Activated naive CD8-positive, alpha-beta T cell treated with anti-CD3 and anti-CD28 coated beads for 36 hours (primary cell): ENCODE measurements at places on chromosomes 3 and 15. TPM values are rescaled to one million over a fixed set of nuclear protein-coding genes. Genes with fewer than 3 reads are reported as not detected.

The GRIP2 gene
- total RNA-seq = not detected

The STAB1 gene
- total RNA-seq = 0.10 TPM

The RASL12 gene
- total RNA-seq = not detected

The ALDH1L1 gene
- not detected for total RNA-seq

The MFAP1 gene
- 48.3 TPM for total RNA-seq

The IMPG2 gene
- 0.12 TPM for total RNA-seq

The SNRK gene
- total RNA-seq = 29.3 TPM

The NMB gene
- 2.6 TPM for total RNA-seq

GRCh38 chr15:75551091-75551490 lies 28.0 kb downstream of the PTPN9 start:
- no peak overlapping the region for H3K27ac ChIP-seq
- no peaks in the 10 kb centered on the region for H3K27me3 ChIP-seq
- DNase-seq = no peak
- no peaks in the 10 kb centered on the region for H3K36me3 ChIP-seq
- H3K4me1 ChIP-seq = peaks cover 11% of the 10 kb centered on the region

- no peaks in the 10 kb centered on the region for H3K36me3 ChIP-seq
- H3K4me3 ChIP-seq = no peak overlapping the region
- peak; percentile 75 for DNase-seq
- no peak overlapping the region for H3K27ac ChIP-seq
- peaks cover 73% of the 10 kb centered on the region for H3K27me3 ChIP-seq
- no peaks in the 10 kb centered on the region for H3K4me1 ChIP-seq
Measured at GRCh38 chr3:46895204-46895660, 17.7 kb downstream of the PTH1R start.

DNA sequence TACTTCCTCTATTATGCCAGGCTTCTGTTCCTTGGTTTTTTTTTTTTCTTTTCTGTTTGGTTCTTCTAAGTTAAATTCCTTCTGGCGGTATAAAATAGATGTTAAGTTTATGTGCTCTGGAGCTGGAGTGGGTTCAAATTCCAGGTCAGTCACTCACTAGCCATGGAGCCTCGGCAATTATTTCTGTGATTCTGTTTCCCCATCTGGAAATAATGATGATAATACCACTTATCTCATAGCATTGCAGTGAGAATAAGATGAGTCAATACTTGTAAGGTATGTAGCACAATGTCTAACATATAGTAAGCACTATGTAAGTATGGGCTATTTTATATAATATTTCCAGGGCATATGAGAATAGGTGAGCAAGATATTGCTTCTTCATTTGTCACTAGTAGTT lies 33.2 kb upstream of the ZDHHC23 start:
- H3K4me1 ChIP-seq = no peaks in the 10 kb centered on the region
- H3K4me3 ChIP-seq = no peak overlapping the region
- H3K36me3 ChIP-seq = no peaks in the 10 kb centered on the region
- DNase-seq = no peak
- no peaks in the 10 kb centered on the region for H3K27me3 ChIP-seq

DNA sequence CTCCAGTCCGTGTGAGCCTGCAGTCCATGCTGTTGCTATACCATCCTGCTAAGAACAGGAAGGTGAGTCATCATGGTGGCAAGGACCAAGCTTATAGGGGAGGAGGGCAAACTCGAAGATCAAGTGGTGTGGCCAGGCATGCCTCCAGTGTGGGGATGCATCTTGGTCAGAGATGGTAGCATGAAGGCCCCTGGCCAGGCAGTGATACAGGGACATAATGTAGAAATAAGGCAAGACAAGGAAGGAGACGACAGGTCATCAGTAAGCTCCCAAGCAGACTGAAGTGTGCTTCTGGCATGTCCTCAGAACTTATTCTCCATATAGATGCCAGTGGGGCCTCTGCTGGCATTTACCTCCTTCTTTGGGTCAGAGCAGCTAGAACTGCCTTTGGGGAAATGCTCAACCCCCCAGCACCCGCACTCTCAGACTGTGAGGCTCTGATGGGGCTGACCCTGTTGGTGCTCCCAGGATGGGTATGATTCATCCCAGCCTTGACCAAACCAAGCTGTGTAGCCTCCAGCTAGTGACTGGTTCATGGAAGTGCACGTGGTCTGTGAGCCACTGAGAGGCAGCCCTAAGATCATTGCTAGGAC lies 52.5 kb upstream of the ATP2B2 start:
- no peak for DNase-seq
- H3K4me3 ChIP-seq = no peak overlapping the region
- no peak overlapping the region for H3K27ac ChIP-seq
- H3K27me3 ChIP-seq = peaks cover 20% of the 10 kb centered on the region
- H3K36me3 ChIP-seq = no peaks in the 10 kb centered on the region

DNA sequence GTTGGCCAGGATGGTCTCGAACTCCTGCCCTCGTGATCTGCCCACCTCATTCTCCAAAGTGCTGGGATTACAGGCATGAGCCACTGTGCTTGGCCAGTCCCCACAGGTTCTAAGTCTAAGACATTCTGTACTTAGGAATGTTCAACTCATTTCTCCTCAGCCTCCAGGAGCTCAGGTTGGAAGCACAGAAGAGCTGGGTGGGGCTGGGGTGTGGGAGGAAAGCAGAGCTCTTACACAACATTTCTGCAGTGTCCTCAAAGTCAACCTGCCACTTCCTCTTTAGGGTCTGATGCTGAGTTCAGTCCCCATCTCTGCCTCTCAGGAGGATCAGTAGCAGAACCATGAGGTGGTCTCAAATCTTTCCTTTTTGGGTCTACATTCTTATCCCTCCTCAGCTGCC lies 75.5 kb downstream of the MRPL46 start:
- DNase-seq = no peak
- no peaks in the 10 kb centered on the region for H3K36me3 ChIP-seq
- H3K27me3 ChIP-seq = no peaks in the 10 kb centered on the region
- H3K27ac ChIP-seq = no peak overlapping the region
- H3K4me1 ChIP-seq = no peaks in the 10 kb centered on the region

DNA sequence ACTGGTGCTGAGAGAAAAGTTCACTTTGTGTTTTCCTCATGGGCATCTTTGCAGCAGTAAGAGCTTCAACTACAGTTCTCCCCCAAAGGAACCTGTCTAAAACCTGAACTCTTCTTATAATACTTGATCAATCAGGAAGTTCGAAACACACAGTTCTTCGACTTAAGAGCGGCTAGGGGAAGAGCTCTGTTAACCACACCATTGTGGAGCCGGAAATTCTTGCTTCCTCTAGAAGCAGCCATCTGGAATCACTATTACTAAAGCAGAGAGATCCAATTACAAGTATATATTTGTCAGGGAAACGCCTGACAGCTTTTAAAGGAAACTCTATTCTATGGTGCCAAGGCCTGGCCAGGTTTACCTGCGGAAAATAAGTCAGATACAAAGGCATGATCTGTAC lies 337.3 kb upstream of the CBLB start:
- DNase-seq = peak; percentile 7
- H3K27me3 ChIP-seq = no peaks in the 10 kb centered on the region
- peaks cover 39% of the 10 kb centered on the region for H3K36me3 ChIP-seq
- H3K27ac ChIP-seq = peak overlapping the region; percentile 94

DNA sequence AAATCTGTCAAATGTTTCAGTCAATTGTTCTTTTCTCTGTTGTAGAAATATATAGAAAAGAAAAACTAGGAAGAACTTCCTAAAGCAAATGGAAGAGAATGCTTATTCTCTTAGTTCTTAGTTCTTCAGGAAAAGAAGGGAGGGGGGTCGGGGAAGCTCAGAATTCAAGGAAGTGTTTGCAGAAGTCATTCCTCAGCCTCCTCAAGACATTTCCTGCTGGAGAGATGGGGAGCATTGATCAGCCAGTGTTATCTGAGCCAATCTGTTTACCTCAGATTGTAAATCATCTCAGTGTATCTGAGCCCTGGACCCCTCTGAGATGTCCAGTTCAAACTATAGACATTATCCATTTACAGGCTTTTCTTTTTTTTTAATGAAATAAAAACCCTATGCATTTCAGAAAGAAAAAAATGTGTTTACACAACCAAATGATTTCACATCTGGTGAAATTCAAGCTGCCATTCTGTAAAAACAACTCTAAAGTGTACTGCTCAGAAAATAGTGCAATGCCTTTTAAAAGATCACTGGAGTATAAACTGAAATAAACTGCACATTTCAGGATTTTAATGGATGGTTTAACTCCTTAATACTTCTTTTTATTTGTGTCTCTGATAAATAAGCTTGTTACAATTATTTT lies 460.7 kb downstream of the ROBO1 start:
- no peaks in the 10 kb centered on the region for H3K4me1 ChIP-seq
- H3K27me3 ChIP-seq = no peaks in the 10 kb centered on the region
- no peak for DNase-seq
- H3K4me3 ChIP-seq = no peak overlapping the region
- no peaks in the 10 kb centered on the region for H3K36me3 ChIP-seq

DNA sequence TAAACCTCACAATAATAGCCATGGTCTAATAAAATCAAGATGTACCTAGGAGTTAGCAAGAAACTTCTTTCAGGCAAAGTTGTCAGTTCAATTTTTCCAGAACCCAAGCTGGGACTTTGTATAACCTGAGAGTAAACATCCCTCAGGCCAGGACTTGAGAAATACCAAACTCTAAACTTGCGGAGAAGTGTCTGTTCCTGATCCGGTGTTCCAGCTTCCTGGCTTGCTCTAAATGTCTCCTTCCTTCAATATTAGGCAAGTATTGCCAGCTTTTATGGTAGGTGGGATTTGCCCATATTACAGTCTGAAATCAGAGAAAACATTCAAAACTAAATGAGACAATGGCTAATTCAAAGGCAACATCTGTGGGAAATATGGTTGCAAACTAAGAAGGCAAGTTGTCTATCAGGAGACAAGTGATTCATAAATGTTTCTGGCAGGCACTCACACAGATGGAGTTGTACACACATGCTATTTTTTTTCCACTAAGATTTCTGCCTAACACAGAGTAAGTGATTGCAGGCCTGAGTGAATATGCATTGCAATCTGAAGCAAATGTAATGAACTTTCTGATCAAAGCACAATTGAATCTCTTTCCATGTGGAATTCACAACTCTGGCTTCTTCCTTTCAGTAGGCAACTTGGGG lies 88.3 kb upstream of the COL8A1 start:
- no peak for DNase-seq
- H3K4me1 ChIP-seq = peaks cover 2% of the 10 kb centered on the region
- H3K27ac ChIP-seq = no peak overlapping the region
- no peak overlapping the region for H3K4me3 ChIP-seq
- H3K27me3 ChIP-seq = peaks cover 5% of the 10 kb centered on the region

GRCh38 chr3:151290673-151291072 lies 12.3 kb upstream of the P2RY14 start:
- H3K4me3 ChIP-seq = no peak overlapping the region
- H3K4me1 ChIP-seq = peaks cover 5% of the 10 kb centered on the region
- DNase-seq = no peak
- peaks cover 9% of the 10 kb centered on the region for H3K27me3 ChIP-seq
- H3K36me3 ChIP-seq = no peaks in the 10 kb centered on the region

GRCh38 chr3:171620825-171621434 lies 160.7 kb upstream of the TNIK start:
- no peak overlapping the region for H3K4me3 ChIP-seq
- no peak overlapping the region for H3K27ac ChIP-seq
- no peak for DNase-seq
- H3K36me3 ChIP-seq = no peaks in the 10 kb centered on the region
- H3K4me1 ChIP-seq = no peaks in the 10 kb centered on the region
- H3K27me3 ChIP-seq = peaks cover 14% of the 10 kb centered on the region

GRCh38 chr15:34855413-34855812 lies 60.1 kb upstream of the ACTC1 start:
- H3K4me1 ChIP-seq = peaks cover 6% of the 10 kb centered on the region
- H3K36me3 ChIP-seq = peaks cover 36% of the 10 kb centered on the region
- H3K27me3 ChIP-seq = no peaks in the 10 kb centered on the region
- DNase-seq = no peak

- no peak overlapping the region for H3K4me3 ChIP-seq
- no peak for DNase-seq
- no peak overlapping the region for H3K27ac ChIP-seq
- no peaks in the 10 kb centered on the region for H3K4me1 ChIP-seq
Measured at GRCh38 chr3:158532099-158532734, 38.8 kb upstream of the MLF1 start.

DNA sequence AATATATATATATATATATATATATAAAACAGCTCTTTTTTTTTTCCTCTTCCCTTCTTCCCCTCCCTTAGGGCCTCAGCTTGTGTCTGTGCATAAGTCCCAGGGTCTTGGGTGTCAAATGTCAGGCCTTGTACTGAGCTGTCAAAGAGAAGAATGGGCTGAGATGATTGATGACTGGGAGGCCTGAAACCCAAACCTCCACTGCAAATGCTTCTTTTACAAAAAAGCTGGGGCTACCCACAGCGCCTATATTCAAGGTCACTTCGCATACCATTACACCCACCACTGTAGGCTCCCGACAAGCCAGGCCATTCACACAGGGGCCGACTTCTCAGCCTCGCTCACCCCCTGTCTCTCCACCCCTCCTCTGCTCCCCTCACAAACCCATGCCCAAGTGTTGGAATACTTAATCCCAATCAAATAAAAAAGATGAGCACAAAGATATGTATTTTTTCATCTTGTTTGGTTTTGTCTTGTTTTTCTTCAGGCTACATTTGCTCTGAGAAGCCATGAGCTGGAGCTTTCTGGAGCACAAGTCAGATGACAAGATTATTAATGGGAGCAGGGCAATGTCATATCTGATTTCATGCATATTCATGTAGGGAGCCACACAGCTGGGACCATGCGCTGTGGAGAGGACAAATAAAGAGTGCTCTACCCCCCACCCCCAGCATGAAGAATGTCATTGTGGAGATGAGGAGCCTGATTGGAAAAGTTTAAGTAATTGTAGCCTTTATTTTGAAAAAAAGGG lies 614.4 kb upstream of the NR2F2 start:
- H3K4me3 ChIP-seq = no peak overlapping the region
- DNase-seq = no peak
- H3K27ac ChIP-seq = no peak overlapping the region
- H3K36me3 ChIP-seq = no peaks in the 10 kb centered on the region
- H3K27me3 ChIP-seq = no peaks in the 10 kb centered on the region

- DNase-seq = no peak
- peaks cover 30% of the 10 kb centered on the region for H3K36me3 ChIP-seq
- no peaks in the 10 kb centered on the region for H3K4me1 ChIP-seq
Measured at GRCh38 chr3:13359916-13360315, 60.2 kb downstream of the NUP210 start.

DNA sequence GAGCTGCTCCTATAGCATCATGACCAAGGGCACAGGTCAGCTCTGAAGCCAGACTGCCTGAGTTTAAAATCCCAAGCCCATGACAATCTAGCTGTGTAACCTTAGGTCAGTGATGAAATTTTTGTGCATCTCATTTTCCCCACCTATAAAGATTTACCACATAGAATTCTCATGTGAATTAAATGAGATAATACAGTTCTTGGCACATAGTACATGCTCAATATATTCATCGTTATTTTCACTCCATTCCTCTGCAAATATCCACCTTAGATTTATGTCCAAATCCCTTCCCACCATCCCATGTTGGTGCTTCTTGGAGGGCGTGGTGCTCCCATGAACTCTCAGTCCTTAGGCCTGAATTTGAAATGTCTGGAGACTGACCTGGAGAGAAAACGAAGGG lies 300.1 kb downstream of the TLE3 start:
- no peak for DNase-seq
- peaks cover 12% of the 10 kb centered on the region for H3K4me1 ChIP-seq
- H3K27me3 ChIP-seq = no peaks in the 10 kb centered on the region
- no peak overlapping the region for H3K27ac ChIP-seq
- no peak overlapping the region for H3K4me3 ChIP-seq
